ENCODE measurements at places on chromosomes 4 and X.

DNA sequence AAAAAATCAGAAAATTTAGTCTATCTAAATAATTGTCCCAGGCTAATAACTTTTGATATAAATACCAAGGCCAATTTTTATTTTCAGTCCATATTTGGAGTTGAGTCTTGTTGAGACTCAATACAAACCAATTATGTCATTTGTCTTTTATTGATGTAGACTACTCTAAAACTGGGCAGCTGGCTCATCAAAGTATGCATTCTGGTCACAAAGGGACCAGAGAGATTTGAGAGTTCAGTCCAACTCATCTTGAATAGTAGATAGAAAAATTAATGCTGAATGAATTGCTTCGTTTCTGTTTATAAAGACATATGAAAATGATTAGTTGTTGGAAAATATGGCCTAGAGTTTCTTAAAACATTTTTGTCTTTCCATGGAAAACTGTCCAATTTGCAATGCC is 412.5 kb upstream of the KLHL4 start:
- no peak for DNase-seq

DNA sequence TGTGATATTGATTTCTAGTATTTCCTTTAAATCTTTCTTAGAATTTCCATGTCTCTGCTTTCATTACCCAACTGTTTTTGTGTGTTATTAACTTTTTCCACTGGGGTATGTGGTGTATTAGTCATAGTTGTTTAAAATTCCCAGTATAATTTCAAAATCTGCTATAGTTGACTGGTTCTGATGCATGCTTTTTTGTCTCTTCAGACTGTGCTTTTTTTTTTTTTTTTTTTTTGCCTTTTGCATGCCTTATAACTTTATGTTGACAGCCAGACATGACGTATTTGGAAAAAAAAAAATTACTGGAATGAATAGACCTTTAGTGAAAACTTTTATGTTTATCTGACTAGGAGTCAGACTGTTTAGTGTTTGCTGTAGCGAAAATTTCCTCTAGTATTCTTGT is 580.4 kb downstream of the ANKRD50 start:
- DNase-seq, result no peak

DNA sequence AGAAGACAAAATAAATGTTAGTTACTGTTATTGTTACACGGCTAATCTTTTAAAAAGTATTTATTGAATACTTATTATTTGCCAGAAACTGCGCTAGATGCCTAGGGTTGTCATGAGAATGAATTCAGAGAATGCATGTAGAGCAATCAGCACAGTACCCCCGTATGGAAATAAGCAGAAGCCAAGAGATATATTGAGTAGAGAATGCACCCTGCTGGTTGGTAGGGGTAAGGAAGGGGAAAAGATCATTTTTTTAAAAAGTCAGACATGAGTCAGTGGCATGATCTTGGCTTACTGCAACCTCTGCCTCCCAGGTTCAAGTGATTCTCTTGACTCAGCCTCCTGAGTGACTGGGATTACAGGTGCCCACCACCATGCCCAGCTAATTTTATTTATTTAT is 13.1 kb upstream of the DRP2 start:
- peak; percentile 56 for DNase-seq

DNA sequence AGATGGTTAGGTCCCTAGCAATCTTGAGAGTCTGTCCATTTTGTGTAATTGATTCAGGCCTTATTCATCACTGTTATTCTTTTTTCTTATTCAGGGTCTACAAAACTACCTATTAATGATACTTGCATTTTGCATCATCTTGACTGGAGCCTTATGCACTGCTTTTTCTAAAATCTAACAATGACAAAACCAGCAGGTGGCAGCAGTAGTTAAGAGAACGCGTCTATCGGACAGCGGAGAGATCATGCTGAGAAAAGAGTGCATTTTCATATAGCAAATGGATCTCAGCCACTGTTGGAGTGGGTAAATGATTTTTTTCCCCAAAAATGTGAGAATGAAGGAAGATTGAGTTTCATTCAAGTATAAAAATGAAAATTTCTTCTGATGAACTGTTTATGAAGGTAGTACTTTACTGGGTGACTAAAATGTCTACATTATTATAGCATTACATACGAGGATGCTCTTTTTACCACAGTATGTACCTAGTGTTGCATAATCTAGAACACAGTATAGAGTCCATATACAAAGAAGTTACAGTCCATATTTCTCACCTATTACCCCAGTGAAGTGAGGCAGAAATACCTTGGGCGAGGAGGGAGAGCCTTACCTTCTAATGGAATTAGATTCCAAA is 43.2 kb downstream of the TMEM144 start:
- peak; percentile 86 for DNase-seq

GRCh38 chr4:53076374-53076958 is 214.3 kb downstream of the RASL11B start:
- no peak for DNase-seq

DNA sequence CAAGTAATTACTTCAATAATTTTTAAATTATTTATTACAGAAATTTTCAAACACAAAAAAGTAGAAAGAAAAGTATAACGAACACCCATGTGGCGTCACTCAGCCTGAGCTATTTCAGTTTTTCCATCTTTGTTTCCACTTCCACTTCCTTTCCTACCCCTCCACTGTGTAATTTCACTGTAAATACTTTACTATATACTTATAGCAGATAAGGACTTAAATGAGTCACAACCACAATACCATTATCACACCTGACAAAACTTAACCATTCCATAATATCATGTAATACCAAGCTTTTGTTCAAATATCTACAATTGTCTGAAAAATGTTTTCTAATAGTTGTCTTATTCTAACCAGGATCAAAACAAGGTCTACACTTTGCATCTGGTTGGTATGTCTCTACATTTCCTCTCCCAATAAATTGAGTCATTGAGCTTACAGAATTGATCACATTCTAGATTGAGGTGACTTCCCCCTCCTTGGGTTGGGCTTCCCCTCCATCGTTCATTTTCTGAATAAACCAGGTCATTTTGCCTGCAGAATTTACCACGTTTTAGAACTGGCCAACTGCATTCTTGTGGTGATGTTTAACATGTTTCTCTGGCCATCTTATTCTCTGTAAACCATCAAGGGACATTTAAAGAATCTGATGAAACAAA is 48.7 kb downstream of the ATP10D start:
- DNase-seq, result no peak

- peak; percentile 82 for DNase-seq
These were observed 190.5 kb downstream of the RRAGB start for GRCh38 chrX:55907968-55908607.

GRCh38 chr4:11489453-11490083 is 60.9 kb upstream of the HS3ST1 start:
- no peak for DNase-seq

DNA sequence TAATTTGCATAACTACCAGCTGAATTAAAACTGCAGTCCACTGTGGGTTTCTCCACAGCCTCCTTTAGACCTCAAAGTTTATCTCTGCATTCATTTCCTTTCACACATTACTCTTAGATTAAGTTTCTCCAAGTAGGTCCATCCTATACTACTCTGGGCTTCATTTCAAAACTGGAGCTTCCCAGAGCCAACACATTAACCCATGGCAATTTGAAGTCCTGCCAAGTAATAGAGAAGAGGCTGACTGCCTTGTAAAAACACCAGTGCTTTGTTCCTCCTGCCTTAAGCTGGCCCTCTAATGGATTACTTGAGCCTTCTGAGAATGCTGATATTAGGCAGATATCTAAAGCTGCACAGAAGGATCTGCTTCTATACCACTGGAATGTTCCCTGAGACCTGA is 997.2 kb upstream of the SLIT2 start:
- DNase-seq, result no peak

- no peak for DNase-seq
These were observed 1.4 kb upstream of the MAN2B2 start for GRCh38 chr4:6573551-6573950.
